ENCODE measurements at places on chromosomes 6 and 20. TPM values are rescaled to one million over a fixed set of nuclear protein-coding genes. Genes with fewer than 3 reads are reported as not detected.

GRCh38 chr6:2184700-2185455 is 60.5 kb downstream of the GMDS start:
- H3K4me1 ChIP-seq: no peaks in the 10 kb centered on the region
- no peak for DNase-seq
- H3K4me3 ChIP-seq: no peak overlapping the region
- H3K27me3 ChIP-seq: no peaks in the 10 kb centered on the region
- H3K36me3 ChIP-seq: no peaks in the 10 kb centered on the region

DNA sequence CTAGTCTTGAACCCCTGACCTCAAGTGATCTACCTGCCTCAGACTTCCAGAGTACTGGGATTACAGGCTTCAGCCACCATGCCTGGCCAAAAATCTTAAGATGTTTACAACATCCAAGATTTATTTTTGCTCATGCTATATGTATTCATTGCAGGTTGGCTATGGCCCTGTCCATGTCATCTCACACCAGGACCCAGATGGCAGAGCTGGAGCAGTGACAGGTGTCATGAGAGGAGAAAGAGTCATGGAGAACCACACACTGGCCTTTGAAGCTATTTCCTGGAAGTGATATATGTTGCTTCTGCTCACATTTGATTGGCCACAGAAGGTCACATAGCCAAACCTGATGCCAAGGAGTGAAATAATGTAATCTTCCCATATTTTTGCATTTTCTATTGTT is 13.8 kb upstream of the DDR1 start:
- no peaks in the 10 kb centered on the region for H3K36me3 ChIP-seq
- DNase-seq: no peak
- no peaks in the 10 kb centered on the region for H3K27me3 ChIP-seq
- H3K4me1 ChIP-seq: no peaks in the 10 kb centered on the region
- H3K27ac ChIP-seq: no peak overlapping the region
- no peak overlapping the region for H3K4me3 ChIP-seq

RIPOR3 gene
- polyA plus RNA-seq: 9.3 TPM

APOM gene
- polyA plus RNA-seq: 9.5 TPM

Measured in spinal cord (tissue), 10 donors.